ENCODE measurements at places on chromosomes 2 and 18.

GRCh38 chr2:173287594-173287993 lies 67.1 kb upstream of the CDCA7 start:
- DNase-seq: no peak

DNA sequence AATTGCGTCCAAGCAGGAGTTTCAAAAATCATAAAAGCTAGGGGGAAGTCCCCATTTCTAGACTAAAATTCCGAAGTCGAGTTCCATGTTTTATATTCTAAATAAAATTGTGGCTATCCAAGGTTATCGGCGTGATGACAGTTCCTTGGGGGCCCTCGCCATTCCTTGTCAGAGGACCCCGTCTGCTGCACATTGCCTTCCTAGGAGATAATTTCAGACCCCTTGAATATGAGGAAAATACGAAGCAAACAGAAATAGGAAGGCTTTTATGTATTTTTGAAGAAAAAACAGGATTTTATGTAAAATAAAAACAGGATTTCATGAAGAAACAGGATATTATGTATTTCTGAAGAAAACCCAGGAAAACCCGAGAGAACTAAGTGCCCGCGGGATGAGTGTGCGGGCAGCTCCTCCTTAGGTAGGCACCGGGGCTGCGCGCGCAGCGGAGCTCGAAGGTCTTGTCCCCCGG lies 465 bp upstream of the PLEKHA3 start:
- DNase-seq: no peak

DNA sequence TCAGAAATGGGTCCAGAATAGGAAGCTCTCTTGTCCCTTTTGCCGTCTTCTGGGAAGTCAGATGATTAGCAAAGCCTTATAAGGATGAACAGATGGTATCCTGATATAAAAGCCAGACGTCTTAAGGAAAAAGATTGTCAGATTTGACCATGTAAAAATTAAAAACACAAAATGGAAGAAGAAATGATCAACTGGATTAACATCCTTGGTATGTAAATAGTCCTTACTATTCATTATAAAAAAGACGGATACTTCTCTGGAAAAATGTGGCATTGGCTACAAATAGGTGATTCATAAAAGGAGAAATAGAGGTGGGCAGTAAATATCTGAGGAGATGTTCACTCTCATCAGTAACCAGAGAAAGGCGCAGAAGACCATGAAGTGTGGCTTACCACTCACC lies 33.7 kb upstream of the SCLY start:
- no peak for DNase-seq

DNA sequence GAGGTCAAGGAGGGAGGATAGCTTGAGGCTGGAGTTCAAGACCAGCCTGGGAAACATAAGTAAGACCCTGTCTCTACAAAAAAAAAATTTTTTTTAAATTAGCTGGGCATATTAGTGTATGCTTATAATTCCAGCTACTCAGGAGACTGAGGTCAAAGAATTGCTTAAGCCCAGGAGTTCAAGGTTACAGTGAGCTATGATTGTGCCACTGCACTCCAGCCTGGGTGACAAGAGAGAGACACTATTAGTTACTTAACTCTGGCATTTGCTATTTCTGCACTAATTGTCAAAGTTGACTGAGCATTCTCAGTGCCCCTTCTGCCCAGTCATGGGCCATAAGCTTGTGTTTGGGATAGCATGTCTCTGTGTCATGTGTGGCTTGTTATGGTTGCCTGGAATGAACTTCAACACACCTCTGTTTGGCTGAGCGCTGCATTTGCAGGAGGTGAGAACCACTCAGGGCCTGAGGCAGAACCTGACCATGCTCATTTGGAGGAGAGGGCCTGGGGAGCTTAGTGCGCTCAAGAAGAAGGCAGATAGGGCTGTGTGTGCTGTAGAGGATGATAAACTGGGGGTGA lies 77.7 kb downstream of the SH3RF3 start:
- DNase-seq: no peak

GRCh38 chr2:135473567-135473966 lies 57.5 kb downstream of the ZRANB3 start:
- peak; percentile 10 for DNase-seq

GRCh38 chr2:112733456-112733855 lies 12.6 kb downstream of the NT5DC4 start:
- DNase-seq: no peak
